ENCODE measurements at places on chromosomes 11 and 22. TPM values are rescaled to one million over a fixed set of nuclear protein-coding genes. Genes with fewer than 3 reads are reported as not detected.

DMC1 gene
- total RNA-seq = 2.7 TPM

DRICH1 gene
- 0.86 TPM for total RNA-seq

GRCh38 chr11:83063073-83063754, 8.5 kb downstream of the RAB30 start:
- peak; percentile 13 for DNase-seq

CRYBB2 gene
- total RNA-seq = not detected

DNA sequence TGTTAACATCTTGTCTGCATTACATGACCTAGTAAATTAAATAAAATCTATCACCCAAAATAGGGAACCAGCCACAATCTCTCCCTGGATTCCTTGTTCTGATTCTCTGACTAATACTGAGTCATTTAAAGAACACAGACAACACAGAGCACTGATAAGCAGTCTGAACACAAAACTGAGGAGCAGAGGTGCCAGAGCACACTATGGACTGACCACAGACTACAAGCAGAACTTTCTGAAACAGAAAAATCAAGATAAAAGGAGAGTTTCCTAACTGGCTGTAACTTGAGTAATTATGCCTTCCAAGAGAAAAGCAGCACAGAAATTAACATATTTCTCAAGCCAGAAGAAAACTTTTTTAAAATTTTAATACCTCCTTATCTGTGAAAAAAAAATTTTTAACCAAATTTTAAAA, 128.8 kb downstream of the SGSM3 start:
- DNase-seq = no peak

CARNS1 gene
- 1.2 TPM for total RNA-seq

DNA sequence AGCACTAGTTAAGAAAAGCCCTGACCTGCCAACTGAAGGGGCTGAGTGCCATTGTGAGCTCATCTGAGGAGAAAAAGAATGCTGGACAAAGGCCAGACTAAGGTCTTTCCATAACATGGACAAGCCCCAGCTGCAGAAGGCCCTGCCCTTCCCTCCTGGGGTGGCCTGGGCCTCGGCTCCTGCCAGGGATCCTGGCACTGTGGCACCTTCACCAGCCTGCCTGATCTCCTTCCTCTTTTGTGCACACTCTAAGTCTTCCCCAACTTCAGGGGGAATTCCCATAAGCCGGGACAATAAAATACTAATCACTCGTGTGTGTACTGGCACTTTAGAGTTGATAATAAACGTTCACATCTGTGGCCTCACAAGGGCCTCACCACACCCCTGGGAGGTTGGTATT, 9.9 kb downstream of the TMPRSS13 start:
- DNase-seq = peak; percentile 27

DNA sequence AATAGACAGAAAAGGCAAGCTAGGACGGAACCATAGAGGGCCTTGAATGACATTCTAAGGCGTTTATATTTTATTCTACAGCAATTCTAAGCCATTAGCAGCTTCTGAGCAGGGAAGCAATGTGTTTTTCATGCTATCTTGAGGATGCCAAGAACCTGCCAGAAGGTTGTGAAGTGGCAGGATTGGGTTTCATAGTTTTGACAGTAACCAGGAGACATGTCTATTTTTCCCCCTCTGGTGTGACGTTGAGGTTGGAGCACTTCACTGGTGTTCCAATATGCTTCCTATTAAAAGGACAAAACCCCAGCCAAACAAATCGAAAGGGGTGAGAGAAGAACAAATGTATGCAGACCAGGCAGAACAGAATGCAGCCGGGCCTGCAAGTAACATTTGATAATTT, 148.2 kb downstream of the SPATA19 start:
- no peak for DNase-seq

- no peak for DNase-seq
These were observed 55.4 kb upstream of the LINC01488 start for GRCh38 chr11:69425895-69426544.

- no peak for DNase-seq
These were observed 12.5 kb downstream of the DESI1 start for GRCh38 chr22:41608386-41608785.

DNA sequence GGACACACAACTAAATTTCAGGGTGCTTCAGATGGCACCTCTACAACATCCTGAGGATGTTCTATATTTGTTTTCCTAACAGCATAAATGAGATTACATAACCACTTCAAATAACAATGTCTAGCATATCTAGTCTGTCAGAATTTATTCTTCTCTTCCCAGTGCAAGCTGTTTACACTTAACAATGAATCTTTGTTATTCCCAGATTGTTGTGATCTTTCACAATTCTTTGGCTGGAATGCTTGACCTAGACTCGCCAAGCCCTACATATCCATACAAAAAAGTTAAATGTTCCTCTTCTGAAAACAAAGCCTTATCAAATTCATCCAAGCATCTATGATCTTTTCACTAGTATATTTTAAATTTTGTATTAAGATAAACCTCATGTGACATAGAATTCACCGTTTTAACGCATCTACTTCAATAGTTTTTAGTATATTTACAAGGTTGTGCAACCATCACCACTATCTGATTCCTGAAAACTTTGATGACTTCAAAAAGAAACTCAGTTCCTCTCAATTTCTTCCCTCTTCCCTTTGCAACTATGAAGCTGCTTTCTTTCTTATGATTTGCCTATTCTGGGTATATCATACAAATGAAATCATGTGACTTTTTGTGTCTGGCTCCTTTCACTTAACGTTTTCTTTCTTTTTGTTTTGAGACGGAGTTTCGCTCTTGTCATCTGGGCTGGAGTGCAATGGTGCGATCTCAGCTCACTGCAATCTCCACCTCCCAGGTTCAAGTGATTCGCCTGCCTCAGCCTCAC, 61.7 kb upstream of the CHRNA10 start:
- DNase-seq = no peak

- no peak for DNase-seq
These were observed 352.3 kb upstream of the B3GAT1 start for GRCh38 chr11:134764367-134764766.

OR6A2 gene
- total RNA-seq = 0.23 TPM

DNA sequence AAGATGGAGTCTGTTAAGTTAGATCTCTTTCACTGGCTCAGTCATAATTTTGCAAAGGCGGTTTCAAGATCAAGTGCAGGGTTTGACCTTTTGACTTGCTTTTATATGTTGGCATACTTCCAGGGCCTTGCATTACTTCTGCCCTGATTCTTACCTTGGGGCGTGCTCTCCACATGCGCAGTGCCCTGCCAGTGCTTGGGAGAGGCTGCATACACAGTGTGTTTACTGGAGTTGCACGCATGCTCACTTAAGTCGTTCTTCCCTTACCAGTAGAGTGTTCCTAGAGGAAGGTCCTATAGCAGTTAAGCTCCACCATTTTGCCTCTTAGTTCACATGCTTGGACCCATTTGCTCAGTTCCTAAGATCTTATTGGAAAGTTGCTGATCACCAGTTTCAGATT, 21.0 kb upstream of the TMEM123 start:
- DNase-seq = no peak

DNA sequence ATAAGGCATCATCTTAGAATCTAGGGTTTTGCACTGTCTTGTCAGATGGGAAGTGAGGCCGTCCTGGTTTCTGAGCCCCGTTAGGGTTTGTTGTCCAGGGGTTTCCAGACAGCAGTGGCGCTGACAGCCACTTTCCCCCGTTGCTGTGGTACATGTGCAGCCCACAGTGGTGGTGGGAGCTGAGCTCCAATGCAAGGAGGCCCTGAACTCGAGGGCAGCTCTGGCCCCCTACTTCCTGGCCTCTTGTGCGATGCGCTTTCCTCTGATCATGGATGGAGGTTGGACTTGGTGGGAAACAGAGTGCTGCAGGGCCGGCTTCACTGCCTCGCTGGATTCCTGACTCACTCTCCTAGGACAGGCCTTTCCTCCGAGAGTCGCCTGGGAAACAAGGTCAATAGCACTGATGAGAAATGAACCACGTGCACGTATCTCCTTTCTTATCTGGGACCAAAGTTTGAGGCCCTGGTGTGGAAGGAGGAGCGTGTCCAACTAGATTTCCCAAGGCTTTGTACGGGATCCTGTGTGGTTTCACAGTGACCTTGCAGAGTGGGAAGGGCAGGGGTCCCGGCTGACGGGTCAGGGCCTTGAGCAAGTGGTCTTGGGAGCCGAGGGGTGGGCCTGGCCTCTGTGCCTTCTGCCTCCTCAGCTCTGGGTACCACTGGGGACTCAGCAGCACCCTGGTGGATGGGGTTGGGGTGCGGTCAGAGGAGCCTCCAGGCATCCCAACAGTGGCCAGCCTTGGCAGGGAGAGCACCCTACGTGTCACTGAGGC, 3.7 kb downstream of the PHRF1 start:
- DNase-seq = no peak

DNA sequence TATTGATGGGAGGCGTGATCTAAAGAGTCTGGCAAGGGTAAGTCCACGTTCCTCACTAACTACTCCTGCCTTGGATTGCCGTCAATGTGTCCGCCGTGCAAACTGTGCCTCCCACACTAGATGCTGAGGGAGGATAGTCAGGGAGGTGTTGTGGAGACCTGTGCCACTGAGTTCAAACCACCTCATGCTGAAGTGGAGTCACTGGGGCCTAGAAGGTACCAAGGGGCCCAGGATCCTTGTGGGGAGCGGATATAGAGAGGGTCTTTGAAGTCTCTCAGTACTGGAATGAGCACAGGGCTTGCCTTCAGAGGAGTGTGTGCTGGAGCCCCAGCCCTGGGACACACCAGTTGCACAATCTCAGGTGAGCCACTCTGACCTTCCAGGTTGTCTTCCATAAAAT, 27.1 kb upstream of the TMPRSS4 start:
- no peak for DNase-seq

- no peak for DNase-seq
These were observed 63.0 kb downstream of the TP53I11 start for GRCh38 chr11:44887636-44888035.

GRCh38 chr22:22710719-22711531, 66.5 kb downstream of the GGTLC2 start:
- DNase-seq = peak; percentile 14

DNA sequence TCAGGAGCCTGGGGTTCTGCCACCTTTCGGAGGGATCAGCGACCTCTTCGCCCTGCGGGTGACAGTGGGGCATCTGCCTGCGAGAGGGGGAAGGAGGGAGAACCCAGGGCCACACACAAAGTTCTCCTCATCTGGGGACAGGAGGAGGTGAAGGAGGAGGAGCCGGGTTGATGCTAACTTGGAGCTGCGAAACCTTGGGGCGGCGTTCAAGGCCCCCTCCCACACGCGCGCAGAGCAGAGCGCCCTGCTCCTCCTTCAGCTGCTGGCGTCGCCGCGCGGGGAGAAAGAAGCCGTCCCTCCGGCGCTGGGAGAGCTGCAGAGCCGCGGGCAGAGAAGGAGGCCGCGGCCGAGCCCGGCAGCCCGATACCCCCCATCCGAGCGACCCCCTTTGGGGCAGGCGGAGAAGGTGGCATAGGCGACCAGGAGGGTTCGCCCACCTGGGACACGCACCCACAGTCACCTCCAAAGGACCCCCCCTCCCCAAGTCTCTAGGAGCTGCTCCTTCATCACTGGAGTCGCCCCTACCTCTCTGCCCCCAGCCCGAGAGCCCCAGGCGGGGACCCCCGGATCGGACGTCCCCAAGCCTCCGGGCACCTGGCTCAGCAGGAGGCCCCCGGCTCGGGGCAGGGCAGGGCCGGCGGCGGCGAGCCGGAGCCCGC, at the start of gene RASD2:
Gene RASD2 (plus strand): TSS at position 237 of the 659 bp plus-strand sequence. CDS start 5,979 bp downstream, outside the sequence.
- no peak for DNase-seq
